ENCODE measurements at places on chromosomes 13 and 19.

DNA sequence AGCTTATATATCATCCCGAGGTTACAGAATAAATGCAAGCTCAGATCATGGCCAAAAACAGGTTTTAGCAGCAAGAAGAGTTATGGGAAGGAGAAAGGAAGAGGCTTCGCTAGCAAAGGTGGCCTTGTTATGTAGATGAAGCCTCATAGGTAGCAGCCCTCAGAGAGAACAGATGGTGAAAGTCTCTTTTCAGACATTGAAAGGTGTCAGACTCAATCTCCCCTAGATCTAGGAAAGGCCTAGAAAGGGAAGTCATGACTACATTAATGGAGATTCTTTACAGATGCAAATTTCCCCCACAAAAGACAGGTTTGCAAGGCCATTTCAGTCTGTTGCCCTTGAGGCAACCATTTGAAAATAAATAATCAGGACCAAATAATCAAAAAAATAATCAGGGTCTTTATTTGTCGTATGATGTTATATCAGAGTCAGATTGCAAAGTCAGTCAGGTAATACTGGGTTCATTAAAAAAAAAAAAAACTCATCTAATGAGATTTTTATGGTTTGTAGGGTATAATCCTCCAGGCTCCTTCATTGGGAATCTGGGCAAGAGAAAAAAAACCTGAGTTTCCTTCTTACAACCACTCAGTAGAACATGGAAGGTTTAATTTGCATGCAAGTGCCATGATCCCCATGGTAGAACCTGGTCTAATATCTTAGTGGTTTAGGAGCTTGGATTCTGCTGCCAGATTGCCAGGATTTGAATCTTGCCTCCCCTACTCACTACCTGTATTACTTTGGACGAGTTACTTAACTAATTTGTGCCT is 50.8 kb upstream of the HTR2A start:
- DNase-seq = no peak

GRCh38 chr19:8468761-8469373 is 24.1 kb downstream of the HNRNPM start:
- no peak for DNase-seq

- peak; percentile 46 for DNase-seq
Measured at GRCh38 chr13:99335603-99336002, 28.4 kb upstream of the GPR183 start.

GRCh38 chr19:46926170-46927071 is 65.6 kb downstream of the ARHGAP35 start:
- no peak for DNase-seq

- DNase-seq = no peak
Measured at GRCh38 chr13:48296528-48296927, 7.0 kb upstream of the RB1 start.

GRCh38 chr13:79966493-79966895 is 374.4 kb downstream of the SPRY2 start:
- DNase-seq = no peak

GRCh38 chr13:42039946-42040729 is 8.3 kb upstream of the DGKH start:
- DNase-seq = peak; percentile 92

DNA sequence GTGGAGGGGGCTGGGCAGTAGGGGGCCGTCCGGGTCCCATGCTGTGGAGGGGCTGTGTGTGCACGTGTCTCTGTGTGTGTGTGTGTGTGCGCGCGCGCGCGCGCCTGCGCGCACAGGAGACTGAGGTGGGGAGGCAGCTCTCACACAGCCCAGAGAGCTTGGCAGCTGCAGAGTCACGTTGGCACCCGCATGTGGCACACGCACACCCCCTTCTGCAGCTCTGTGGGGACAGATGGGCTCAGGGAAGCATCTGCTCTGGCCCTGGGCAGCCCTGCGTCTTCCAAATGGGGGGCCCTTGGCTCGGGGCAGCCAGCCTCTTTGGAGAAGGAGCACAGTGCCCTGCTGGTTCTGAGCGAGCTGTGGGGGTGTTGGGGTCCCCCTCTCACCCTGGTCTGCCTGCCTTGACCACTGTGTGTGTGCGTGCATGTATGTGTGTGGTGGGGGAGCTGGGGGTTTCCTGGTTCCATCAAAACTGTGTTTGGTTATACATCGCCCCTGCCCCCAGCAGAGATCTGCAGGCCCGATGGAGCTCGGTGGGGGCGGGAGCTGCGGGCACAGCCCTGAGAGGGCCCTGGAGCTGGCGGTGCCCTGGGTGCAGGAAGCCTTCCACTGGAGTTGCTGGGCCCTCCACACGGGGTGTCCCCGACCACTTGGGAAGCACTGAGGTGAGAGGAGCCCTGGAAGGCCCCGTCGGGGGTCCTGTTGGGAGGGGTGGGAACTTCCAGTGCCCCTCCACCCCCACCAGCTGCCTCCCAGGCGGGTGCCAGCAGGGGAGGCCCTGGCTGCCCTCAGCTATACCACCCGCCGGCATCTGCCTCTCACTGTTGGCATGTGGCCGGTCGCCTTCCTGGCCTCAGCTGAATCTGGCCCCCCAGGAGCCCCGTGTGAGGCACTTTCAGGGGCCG is 67.1 kb downstream of the KDM4B start:
- DNase-seq = no peak

DNA sequence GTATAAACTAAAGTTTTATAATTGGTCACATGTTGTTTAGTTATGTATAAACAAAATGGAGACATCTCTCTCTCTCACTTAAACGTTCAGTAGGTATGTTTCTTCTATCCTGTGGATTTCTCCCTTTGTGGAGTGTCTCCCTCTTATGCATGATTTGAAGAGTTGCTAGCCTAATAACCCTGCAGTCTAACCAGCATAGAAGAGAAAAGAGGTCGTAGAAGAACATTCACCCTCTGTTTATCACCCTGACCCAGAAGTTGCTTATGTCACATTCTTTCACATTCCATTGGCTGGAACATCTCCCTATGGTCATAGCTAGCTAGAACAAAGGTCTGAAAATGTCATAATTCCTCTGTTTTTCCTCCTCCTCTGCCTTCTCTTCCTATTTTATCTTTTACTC is 176.8 kb upstream of the PCDH20 start:
- no peak for DNase-seq

DNA sequence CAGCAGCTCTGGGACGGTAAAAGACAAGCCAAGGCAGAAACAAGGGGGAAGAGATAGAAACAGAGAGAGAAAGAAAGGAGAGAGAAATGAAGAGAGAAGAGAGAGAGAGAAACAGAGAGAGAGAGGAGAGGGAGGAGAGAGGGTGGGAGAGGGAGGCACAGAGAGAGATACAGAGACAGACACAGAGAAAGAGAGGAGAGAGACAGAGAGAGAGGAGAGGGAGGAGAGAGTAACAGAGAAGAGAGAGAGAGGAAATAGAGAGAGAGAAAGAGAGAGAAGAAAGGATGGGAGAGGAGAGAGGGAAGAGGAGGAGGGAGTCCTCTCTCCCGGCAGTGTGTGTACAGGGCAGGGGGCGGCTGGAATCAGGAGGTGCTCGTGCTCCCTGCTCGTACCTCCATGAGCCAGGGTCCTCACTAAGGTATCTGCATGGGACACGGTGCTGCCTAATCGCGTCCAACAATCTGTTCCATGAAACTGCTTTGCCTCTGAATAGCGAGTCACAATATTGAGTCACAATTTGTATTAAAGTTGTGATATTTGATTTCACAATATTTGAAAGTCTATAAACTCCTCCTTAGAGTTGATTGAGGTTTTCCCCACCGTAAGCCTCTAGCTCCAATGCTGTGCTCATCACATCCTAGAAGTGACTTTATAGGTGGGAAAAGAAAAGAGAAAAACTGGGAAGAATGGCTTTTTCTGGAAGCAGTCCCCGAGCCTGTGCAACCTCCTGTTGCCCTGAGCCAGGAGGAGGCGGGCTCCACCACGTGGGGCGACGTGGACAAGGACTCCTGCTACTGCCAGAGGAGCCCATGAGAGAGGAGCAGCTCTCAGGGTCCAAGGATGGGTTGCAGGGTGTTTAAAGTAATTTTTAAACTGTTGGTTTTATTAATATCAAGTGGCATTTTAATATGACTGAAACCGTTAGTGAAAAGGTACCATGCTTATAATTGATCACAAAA is 81.7 kb upstream of the ARHGEF7 start:
- no peak for DNase-seq
